Pulmonary artery endothelial cell (primary cell): ENCODE measurements at places on chromosomes 16 and 17. TPM values are rescaled to one million over a fixed set of nuclear protein-coding genes. Genes with fewer than 3 reads are reported as not detected.

- DNase-seq, result no peak
Measured at GRCh38 chr16:11211977-11212797, 43.8 kb downstream of the SOCS1 start.

DNA sequence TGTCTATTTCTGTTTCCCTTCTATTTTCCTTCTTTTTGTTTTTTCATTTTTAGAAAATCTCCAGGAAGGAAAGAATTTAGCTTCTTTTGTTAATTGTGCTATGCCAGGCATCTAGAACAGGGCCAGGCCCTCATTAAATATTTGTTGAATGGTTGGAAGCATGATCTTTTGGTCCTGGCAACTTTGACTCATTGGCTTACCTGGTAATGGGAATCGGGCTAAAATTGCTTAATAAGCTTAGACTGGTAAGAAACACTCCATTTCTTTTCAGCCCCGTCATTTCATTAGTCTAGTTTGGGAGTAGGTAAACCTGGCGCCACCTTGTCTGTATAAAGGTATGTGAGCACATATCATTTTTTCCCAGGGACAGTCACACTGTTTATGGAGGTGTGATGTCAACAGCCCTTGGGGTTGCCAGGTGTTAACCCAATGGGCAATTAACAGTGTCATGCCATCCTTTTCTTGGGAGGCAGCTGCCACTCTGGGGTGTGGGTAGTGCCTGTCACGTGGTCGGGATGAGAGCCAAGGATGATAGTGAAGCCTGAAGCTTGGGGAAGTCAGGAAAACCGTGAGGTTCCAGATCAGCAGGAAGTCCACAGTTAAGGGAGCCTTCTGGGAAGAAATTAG, 9.5 kb upstream of the NDEL1 start:
- DNase-seq, result no peak

DNA sequence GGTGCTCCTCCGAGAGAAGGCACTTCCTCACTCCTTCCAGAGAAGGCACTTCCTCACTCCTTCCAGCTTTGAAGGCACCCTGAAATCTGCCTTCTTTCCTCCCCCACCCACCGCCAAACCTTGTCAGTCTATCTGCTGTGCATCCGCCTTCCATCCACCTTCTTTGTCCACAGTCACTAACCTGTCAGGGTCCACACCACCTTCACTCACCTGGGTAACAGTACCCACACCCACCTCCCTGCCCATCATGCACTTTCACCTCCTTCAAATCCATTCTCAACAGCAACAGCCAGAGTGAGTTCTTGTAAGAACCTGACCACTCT, 5.2 kb downstream of the CCDC102A start:
- DNase-seq, result no peak

GRCh38 chr16:83733301-83733700, 74.5 kb upstream of the HSBP1 start:
- no peak for DNase-seq

DNA sequence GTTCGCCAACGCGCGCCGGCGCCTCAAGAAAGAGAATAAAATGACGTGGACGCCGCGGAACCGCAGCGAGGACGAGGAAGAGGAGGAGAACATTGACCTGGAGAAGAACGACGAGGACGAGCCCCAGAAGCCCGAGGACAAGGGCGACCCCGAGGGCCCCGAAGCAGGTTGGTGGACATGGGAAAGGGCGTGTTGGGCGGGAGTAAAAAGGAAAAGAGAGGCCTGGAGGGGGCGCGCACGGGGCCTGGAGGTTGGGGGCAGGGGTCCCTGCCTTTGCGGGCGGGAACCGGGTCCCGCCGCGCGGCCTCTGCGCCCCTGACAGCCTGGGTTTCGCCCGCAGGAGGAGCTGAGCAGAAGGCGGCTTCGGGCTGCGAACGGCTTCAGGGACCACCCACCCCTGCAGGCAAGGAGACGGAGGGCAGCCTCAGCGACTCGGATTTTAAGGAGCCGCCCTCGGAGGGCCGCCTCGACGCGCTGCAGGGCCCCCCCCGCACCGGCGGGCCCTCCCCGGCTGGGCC, 2.1 kb downstream of the IRX5 start:
- DNase-seq, result no peak

Gene SLFN12L
- total RNA-seq, result 0.04 and 0.07 TPM in 2 replicates

DNA sequence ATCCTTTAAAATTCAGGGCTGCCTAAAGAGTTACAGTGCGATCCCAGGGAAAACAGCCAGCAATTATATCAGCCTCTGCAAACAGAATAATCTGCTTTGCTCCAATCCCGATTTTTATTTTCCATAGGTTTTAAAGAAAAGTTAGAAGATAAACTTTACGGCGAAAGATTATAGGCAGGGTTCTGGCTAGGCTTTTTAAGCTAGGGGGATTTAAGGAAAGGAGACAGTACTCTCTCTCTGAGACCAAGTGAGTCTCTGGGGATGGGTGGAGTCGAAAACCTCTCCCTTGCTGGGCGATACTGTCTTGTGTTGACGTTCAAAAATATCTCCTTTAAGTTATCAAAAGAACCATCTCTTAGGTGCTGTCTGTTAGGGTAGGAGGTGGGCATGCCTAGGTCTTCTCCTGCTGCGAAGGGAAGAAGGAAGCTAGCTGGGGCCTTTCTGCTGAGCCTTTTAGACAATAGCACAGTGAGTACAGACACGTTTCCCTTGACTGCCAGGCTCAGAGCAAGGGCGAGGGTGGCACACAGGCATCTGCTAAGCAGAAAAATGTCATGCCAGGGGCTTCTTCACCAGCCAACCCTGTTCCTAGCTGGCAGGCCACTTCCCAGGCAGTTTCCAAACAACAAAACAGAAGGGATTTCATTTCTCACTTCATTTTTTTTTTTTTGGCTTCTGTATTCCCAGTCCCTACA, 167.9 kb upstream of the MAF start:
- no peak for DNase-seq

Gene SCO1
- 41.2 and 47.5 TPM in 2 replicates for total RNA-seq

- DNase-seq, result no peak
Measured at GRCh38 chr17:19386974-19387920, at the start of gene MFAP4. Gene MFAP4 (minus strand): TSS chr17:19387190. CDS start chr17:19387155, 35 bp downstream.

Gene DOC2B
- 0.07 and 0.28 TPM in 2 replicates for total RNA-seq

- DNase-seq, result no peak
Measured at GRCh38 chr16:85947230-85948137, 48.5 kb downstream of the IRF8 start.

DNA sequence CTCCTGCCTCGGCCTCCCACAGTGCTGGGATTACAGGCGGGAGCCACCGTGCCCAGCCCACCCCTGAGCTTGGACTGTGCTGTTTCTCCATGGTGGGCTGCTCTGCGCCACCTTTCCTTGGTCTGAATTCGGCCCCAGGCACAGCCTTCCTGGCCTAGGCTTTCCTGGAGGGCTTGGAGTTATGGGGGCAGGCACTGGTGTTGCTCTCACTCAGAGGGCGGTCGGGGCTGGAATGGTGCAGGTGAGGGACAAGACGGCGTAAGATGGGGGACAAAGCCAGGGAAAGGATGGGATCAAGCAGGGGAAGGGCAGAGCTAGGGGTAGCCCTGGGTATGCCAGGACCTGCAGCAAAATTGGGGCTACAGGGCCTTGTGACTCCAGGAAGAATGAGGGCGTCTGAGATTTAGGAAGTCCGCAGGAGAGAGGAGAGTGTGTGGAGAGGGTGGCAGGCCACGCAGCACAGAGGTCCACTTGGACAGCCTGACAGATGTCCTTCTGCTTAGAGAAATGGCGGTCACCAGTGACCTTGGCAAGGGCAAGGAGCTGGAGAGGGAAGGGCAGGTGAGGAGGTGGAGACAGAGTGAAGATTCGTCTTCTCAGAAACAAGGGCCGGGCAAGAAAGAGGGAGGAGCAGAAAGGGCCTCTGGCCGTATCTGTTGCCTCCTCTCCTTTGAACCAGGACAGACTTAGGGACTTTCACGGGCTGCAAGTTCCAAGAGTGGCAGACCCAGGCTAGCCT, 1.6 kb upstream of the ATP6V0C start:
- DNase-seq, result no peak

DNA sequence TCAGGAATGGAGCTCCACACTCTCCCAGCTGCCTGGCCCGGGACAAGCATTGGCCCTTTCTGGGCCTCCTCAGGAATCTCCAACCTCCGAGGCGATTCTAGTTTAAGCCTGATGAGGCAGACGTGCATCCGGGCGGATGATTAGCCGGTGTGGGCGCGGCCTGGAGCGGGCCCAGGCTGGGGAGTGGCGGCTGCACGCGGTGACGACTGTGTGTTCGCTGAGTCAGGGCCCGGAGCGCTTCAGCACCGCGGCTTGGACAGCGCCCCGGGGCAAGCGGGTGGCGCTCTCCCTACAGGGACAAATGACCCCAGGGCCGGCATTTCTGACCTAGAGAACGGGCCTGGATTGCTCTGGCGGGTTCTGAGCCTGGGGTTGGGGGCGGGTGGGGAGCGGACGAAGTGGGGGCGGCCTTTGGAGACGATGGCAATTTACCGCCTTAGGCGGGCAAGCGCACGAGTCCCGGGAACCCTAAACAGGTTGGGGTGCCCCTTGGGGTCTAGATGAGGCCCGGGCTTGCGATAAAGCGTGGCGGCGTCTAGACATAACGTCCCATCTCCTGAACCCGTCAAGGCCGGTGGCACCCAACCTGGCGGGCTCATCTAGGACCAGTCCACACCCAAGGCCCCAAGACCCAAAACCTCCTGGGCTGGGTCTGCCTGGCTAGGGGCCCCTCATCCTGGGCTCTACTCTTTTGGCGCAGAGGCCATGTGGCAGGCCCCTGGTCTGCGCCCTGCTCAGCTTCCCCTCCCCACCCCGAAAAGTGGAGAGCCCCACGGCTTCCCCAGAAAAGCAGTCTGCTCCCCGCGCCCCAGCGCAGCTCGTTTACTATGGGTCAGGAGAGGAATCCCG, 22.3 kb upstream of the ZNHIT3 start:
- DNase-seq, result no peak

DNA sequence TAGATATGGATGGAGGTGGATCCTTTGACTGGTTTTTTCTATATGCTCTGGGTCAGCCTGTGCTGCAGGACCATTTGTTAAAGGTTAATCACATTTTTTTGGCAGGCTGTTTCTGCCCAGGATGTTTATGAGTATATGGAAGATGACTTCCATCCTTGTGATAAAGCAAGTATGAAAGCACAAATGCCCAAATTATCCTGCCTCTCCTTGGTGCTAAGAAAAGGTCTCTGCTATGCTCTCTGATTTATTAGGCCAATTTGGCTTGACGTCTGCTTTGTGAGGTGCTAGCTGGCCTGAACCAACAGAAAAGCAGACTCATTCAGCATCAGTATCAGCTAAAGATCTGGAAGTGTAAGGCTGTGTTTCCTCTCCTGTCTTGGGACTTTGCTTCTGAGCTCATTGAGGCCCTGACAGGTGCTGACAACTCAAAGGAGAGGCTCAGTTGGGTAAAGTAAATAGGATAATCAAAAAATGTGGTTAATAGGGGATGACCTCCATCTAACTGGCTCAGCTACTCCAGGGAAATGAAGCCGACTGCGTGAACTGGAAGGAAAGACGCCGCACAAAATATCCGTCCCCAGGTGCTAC, 15.2 kb downstream of the ANKRD40 start:
- no peak for DNase-seq

DNA sequence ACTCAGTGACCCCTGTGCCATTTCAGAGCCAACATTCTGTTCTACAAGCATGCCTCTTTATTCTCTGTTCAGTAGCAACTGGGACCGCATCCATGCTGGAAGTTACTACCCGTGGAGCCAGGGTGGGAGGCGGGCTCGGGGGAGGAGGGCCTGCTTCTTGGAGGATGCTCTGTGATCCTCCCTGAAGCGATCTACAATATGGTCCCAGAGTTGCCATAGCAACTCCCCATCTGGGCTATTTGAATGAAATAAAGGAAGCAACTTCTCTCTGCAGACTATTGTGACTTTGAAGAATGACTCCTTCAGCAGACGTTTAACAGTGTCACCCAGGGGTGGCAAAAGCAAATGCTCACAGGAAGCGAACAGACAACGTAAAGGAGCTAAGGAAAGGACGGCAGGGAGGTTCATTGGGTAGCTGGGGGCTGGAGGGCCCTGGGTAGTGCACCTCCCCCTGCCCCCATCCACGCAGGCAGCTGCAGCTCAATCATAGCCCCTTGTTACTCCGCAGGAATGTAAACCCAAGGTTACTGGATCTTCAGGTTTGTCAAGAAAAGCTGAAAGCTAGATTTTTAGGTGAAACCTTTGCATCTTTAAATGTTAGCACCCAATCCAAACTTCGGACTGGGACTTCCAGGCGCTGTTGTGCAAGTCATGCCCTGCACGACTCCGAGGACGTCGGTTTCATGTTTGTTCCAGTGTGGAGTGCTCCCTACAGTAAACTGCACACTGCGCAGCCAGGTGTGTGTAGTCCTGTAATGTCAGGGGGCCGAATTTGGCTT, 51.1 kb upstream of the MEAK7 start:
- no peak for DNase-seq

DNA sequence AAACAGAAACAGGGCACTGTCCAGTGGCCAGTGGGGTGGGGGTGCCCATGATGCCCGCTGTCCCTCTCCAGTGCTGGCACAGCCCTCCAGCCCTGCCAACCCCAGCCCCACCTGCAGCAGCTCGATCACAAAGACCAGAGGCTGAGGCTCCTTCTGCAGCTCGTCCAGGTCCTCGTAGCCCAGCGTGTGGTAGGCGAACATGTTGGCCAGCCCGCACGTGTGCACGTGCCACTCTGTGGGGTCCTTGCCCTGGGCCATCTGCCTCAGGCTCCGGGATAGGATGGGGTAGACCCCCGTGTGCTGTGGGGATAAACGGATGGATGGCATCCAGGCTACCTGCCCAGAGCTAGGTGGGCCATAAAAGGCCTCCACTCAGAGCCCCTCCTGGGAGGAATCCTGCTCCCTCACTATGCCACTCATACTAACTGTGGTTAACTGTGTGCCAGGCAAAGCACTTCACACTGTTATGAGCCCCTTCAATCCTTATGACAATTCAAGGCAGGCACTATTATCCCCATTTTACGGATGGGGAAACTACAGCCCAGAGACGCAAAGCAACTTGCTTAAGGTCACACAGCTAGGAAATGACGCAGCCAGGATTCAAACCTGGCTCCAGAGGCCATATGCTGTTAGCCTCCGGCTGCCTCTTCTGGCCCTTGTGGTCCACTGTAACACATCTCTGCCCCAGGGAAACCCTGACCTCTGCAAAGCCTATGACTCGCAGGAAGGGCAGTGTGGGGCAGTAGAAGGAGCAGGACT, 6.5 kb downstream of the AIPL1 start:
- no peak for DNase-seq

- peak; percentile 67 for DNase-seq
Measured at GRCh38 chr17:56786989-56787482, 46.7 kb downstream of the C17orf67 start.

DNA sequence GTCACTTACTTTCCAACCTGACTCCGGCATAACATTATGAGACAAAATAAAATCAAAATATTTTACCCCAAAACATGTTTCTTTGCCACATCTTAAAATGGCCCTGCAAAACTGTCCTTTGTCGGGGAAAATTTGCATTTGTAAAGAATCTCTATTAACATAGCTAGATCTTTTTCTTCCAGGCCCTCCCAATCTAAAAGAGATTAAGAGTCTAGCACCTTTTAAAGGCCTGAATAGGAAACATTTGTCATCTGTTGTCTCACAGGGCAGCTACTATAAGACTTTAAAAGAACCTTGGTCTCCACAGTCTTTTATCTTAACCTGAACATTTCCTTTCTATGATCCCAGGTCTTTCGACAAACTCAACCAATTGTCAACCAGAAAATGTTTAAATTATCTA, 18.1 kb upstream of the DHRS7B start:
- no peak for DNase-seq

Gene FOXO3B
- 3.5 and 3.9 TPM in 2 replicates for total RNA-seq

Gene ARL4D
- total RNA-seq, result 10.6 and 12.9 TPM in 2 replicates
